ENCODE measurements at places on chromosomes 12 and 14. TPM values are rescaled to one million over a fixed set of nuclear protein-coding genes. Genes with fewer than 3 reads are reported as not detected.

- DNase-seq = no peak
Measured at GRCh38 chr14:61108496-61109141, 127.6 kb downstream of the SLC38A6 start.

DNA sequence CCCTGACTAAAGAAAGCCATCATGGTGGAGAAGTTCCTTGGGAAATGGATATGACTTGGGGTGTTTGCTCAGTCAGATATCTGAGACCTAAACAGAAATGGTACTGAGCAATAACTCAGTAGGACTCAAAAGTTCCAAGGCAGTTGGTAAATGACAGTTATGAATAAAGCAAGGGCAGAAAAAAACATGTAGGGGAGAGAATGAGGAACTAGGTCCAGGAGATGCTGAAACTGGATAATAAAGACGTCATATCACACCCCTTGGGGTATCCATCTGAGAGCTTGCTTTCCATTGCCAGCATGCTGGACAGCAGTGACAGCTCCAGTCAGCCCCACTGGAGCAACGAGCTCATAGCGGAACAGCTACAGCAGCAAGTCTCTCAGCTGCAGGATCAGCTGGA is 37.5 kb downstream of the RPGRIP1 start:
- no peak for DNase-seq

GRCh38 chr12:89756585-89757398 is 48.2 kb upstream of the ATP2B1 start:
- peak; percentile 54 for DNase-seq

DNA sequence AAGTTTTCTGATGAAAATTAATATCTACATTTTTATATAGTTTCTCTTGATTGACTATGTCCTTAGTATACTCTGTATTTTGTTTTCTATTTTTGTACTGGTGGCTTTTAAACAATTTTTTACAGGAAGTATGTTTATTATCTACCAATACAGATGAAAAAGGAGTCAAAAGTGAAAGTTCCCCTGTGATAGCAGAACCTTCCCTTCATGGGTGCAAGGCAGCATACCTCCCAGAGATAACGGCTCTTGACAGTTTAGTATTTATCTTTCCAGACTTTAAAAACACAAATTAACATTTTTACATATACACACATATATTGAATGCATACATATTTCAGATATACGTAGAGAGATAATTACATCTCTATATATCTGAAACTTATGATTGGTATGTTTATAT is 17.1 kb upstream of the FAM234B start:
- no peak for DNase-seq

- no peak for DNase-seq
Measured at GRCh38 chr14:49297102-49297501, 289.1 kb downstream of the RPS29 start.

DNA sequence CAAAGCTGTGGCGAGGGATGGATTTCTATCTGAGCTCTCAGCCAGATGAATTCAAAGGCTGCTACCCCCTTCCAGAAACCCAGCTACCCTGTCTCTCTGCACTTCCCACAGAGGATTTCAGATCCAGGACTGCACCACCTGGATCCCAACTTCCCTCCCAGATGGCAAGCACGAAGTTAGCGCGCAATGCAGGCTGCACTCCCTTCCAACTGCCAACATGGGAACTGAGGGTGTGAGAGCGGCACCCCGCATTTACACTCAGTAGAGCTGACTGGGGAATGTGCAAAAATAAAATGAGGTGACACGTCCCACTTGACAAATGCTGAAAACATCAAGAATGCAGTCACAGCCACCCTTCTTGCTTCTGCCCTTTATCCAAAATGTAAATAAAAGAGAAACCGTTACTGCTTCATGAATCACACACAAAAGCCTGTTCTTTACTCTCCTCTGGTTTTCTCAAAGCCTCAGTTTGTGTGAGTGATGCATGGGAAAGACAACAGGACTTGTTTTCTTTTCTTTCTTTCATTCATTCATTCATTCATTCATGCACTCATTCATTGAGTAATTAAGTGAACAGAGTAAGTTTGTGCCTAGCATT is 85.7 kb downstream of the ITPK1 start:
- DNase-seq = no peak

GRCh38 chr12:26455936-26456574 is 260.7 kb downstream of the SSPN start:
- DNase-seq = no peak

- DNase-seq = peak; percentile 77
Measured at GRCh38 chr14:50542941-50543418, 10.6 kb upstream of the MAP4K5 start.

DNA sequence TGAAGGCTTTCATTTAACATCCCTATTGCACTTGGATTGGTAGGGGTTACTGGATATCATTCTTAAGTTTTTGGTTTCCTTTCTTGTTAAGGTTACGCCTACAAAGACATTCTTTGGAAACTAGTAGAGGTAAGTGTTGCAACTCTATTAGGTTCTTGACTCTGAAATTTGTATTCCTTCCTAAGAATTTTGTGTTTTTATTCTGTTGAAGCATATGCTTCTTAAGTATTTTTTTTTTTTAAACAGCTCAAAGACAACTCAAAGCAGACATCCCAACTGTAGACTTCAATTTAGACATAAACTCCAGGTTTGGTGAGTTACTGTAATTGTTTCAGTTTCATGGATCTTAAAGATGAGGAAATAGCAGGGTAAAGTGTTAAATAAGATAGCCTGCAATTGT is 1.1 kb upstream of the RBMS2 start:
- DNase-seq = no peak

- DNase-seq = no peak
Measured at GRCh38 chr12:70354787-70355186, 11.3 kb upstream of the KCNMB4 start.

- DNase-seq = no peak
Measured at GRCh38 chr12:92529944-92530343, 172.8 kb upstream of the PLEKHG7 start.

DNA sequence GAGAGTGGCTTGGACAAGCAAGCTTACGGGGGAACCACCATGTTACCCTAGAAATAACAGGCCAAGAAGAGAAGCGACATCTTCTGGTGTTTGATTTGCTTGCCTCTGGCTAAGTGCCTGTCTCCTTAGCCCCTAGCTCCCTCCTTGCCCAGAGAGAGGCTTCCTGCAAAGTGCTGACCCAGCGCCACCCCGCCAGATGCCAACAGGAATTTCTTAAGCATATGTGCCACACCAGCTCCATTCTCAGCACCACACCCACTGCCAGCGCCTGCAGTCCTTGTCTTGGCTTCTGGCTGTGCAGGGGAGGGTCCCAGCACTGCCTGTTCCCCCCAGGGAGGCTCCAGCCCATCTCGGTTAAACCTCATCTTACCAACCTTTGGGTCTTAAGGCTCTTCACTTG is 74.2 kb upstream of the NCOR2 start:
- no peak for DNase-seq

GRCh38 chr14:101074196-101075024 is 170.9 kb upstream of the RTL1 start:
- DNase-seq = no peak

DNA sequence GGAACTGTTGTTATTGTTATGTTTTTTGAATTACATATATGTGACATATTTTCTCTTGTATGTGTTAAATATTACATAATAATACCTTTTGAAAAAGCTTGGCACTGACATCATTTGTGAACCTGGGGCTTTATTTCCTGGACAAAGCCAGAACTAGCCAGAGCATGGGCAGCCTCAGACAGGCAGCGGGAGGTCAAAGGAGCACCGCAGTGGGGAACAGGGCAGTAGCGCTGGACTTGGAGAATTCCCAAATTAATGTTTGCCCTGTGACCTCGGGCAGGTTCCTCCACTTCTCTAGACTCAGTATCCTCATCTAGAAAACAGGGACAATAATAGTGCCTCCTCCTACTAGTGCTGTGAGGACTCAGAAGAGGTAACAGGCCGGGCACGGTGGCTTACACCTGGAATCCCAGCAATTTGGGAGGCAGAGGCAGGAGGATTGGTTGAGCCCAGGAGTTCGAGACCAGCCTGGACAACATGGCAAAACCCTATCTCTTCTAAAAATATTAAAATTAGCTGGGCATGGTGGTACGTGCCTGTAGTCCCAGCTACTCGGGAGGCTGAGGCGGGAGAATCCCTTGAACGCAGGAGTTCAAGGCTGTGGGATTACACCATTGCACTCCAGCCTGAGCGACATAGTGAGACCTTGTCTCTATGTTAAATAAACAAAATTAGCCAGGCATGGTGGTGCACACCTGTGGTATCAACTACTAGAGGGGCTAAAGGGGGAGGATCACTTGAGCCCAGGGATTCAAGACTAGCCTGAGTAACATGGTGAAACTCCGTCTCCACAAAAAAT is 27.3 kb upstream of the ITPK1 start:
- peak; percentile 40 for DNase-seq

RNF10 gene
- polyA plus RNA-seq = 74.5 TPM

CARMIL3 gene
- polyA plus RNA-seq = 0.55 TPM

ETFBKMT gene
- polyA plus RNA-seq = 0.29 TPM

FERMT2 gene
- 36.2 TPM for polyA plus RNA-seq

RHOJ gene
- 1.3 TPM for polyA plus RNA-seq

MYF5 gene
- polyA plus RNA-seq = not detected

PZP gene
- 0.50 TPM for polyA plus RNA-seq

C14orf39 gene
- polyA plus RNA-seq = not detected

SDR9C7 gene
- polyA plus RNA-seq = not detected

AGAP2 gene
- polyA plus RNA-seq = 0.73 TPM

SSPN gene
- polyA plus RNA-seq = not detected

CLEC9A gene
- not detected for polyA plus RNA-seq

RTN1 gene
- polyA plus RNA-seq = 0.21 TPM
